WTC11 (cell line): ENCODE measurements at places on chromosomes 3 and 15. TPM values are rescaled to one million over a fixed set of nuclear protein-coding genes. Genes with fewer than 3 reads are reported as not detected.
A peak's percentile ranks its signal among the peaks of the same experiment; 100 is the strongest.

Gene COX17
- total RNA-seq: 49.7 to 56.0 TPM (median 50.3 TPM) in 3 replicates

Gene CNTN3
- total RNA-seq: 0.14 to 0.17 TPM (median 0.14 TPM) in 3 replicates

DNA sequence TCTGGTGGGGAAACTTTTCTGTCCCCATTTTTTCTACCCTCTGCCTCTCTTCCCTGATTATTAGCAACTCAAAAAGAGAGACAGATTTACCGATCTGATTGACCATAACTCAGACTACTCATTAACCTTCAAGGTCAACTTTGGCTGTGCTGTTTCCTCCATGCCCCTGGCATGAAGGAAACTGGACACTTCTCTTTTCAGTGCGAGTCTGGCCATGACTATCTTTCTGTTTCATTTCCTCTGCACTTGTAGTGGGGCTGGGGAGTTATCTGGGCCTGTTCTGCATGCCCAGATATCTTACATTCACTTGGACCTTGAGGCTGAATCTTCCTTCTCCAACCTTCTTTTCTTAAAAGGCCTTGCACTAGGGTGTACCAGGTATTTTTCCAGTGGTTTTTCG lies 76.9 kb upstream of the SLCO2A1 start:
- H3K27me3 ChIP-seq: peaks cover 11% of the 10 kb centered on the region; the same call in 1 of the 2 replicates
- DNase-seq: no peak
- no peak overlapping the region for H3K4me3 ChIP-seq
- H3K27ac ChIP-seq: no peak overlapping the region
- H3K4me1 ChIP-seq: peaks cover 9% of the 10 kb centered on the region; the same call in 1 of the 2 replicates

Gene ZNF774
- 2.6 to 3.6 TPM (median 2.9 TPM) in 3 replicates for total RNA-seq

DNA sequence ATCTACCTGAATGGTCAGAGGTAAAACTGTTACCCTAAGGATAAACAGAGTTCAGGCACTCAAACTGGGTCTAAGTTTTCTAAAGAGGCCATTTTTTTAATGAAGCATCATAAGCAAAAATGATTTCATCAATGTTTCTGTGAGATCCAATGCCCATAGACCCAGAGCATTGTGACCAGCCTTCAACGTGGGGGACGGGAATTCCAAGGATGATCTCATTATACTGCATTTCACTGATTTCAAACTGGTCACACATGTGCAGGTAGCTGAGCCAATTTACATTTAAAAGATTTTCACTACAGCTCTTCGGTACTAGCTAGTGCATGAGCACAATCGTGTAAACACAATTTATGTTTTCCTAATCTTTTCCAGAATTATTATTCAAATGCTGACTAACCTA lies 472.9 kb downstream of the DIPK2A start:
- H3K27ac ChIP-seq: no peak overlapping the region
- no peaks in the 10 kb centered on the region for H3K36me3 ChIP-seq
- no peak for DNase-seq
- no peak overlapping the region for H3K4me3 ChIP-seq
- peaks cover 2% of the 10 kb centered on the region; the same call in 1 of the 2 replicates for H3K4me1 ChIP-seq

GRCh38 chr3:147297761-147298350 lies 108.5 kb downstream of the ZIC4 start:
- no peak for DNase-seq
- H3K27me3 ChIP-seq: no peaks in the 10 kb centered on the region
- no peak overlapping the region for H3K4me3 ChIP-seq
- no peaks in the 10 kb centered on the region for H3K36me3 ChIP-seq

GRCh38 chr15:65752151-65752700 lies 39.9 kb downstream of the DENND4A start:
- no peaks in the 10 kb centered on the region for H3K27me3 ChIP-seq
- no peak overlapping the region for H3K27ac ChIP-seq
- no peak for DNase-seq
- H3K36me3 ChIP-seq: no peaks in the 10 kb centered on the region
- no peaks in the 10 kb centered on the region for H3K4me1 ChIP-seq
- H3K4me3 ChIP-seq: no peak overlapping the region

- no peak for DNase-seq
- no peak overlapping the region for H3K4me3 ChIP-seq
- no peak overlapping the region for H3K27ac ChIP-seq
- H3K36me3 ChIP-seq: peaks cover 30% of the 10 kb centered on the region
- H3K27me3 ChIP-seq: peaks cover 11% of the 10 kb centered on the region; the same call in 1 of the 2 replicates
These were observed 44.8 kb downstream of the ANP32A start for GRCh38 chr15:68775671-68776476.

DNA sequence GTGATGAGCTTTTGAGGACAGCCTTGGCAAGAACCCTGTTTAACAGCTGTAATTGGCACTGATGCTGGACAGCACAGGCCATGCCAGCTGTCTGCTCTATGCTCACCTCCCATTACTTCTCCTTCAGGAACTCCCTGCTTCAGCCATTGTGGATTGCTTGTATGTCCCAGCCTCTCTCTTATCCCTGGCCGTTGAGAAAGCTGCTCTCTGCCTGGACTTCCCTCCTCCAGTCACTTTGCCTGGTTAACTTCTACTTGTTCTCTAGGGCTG lies 444.5 kb downstream of the EPHB1 start:
- no peaks in the 10 kb centered on the region for H3K27me3 ChIP-seq
- no peak for DNase-seq
- H3K27ac ChIP-seq: no peak overlapping the region
- peaks cover 6% of the 10 kb centered on the region for H3K36me3 ChIP-seq
- H3K4me1 ChIP-seq: peaks cover 29% of the 10 kb centered on the region

DNA sequence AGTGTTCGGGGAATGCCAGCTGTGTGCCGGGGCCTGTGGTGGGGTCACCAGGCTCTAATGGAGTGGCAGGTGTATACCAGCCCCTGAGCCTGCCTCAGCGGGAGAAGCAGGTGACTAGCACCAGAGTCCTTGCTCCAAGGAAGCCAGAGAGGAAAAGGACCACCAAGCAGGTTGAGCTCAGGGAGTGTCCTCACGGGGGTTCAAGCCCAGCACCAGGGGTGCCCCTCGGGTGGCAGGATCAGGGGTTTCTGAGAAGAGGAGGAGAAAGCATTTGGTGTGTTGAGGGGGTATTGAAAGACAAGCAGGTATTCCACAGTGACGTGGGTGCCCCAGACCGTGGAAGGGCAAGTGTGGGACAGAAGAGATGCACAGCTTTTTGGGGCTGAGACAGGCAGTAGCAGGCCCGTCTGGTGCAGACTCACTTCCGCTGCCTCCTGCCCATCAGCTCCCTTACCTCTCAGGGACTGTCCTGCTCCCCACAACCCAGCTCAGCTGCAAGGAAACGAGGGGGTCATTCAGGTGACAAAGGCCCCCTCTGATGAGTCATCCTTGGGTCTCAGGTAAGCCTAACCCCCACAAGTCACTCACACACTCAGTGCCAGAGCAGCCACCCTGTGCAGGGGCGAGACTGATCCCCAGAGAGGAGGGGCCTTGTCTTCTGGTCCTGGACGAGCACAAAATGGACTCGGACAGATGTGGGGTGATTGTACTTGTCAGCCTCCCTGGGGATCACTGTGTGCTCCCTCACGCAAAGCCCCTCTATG lies 21.4 kb upstream of the POC1A start:
- H3K27me3 ChIP-seq: peaks cover 2% of the 10 kb centered on the region; the same call in 1 of the 2 replicates
- H3K4me1 ChIP-seq: peaks cover 11% of the 10 kb centered on the region; the same call in 1 of the 2 replicates

DNA sequence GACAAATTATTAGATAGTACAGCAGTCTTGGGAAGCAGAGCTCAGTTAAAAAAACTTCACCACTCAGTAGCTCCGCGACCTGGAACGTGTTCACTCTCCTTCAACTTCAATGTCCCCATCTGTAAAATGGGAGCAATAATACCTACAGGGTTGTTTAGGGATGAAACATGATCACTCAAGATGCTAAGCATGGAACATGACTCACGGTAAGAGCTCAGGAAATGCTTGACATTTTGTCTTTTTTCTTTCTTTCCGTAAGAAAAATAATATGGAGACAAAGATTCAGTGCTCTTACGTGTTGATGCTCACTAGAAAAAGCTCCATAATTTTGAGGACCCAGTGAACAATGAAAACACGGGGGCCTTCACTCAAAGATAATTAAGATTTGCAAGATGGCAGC lies 606.7 kb upstream of the MDFIC2 start:
- no peaks in the 10 kb centered on the region; the same call in 1 of the 2 replicates for H3K27me3 ChIP-seq
- H3K36me3 ChIP-seq: 0 out of 2 replicates have a peak, but pooled peaks cover 7% of the 10 kb centered on the region
- no peak overlapping the region for H3K4me3 ChIP-seq

GRCh38 chr3:192042116-192042515 lies 581.2 kb downstream of the PYDC2 start:
- H3K4me3 ChIP-seq: no peak overlapping the region
- DNase-seq: no peak
- H3K36me3 ChIP-seq: no peaks in the 10 kb centered on the region
- H3K27ac ChIP-seq: no peak overlapping the region
- H3K4me1 ChIP-seq: peaks cover 17% of the 10 kb centered on the region

Gene CYP8B1
- 0.13 to 0.18 TPM (median 0.16 TPM) in 3 replicates for total RNA-seq

Gene ALPK3
- total RNA-seq: 16.5 to 23.0 TPM (median 20.9 TPM) in 3 replicates

Gene SLC12A8
- total RNA-seq: 7.5 to 10.3 TPM (median 9.1 TPM) in 3 replicates

Gene EDEM1
- total RNA-seq: 18.0 to 22.4 TPM (median 18.0 TPM) in 3 replicates

GRCh38 chr15:83207660-83208366 lies at the start of gene HDGFL3:
Gene HDGFL3, minus strand, starts transcription at chr15:83207823. Its CDS starts 409 bp downstream, at chr15:83207414.
- H3K27ac ChIP-seq: peak within 1 kb of the TSS; percentile 96
- H3K36me3 ChIP-seq: peaks cover 2% of the 10 kb centered on the region; the same call in 1 of the 2 replicates
- H3K4me3 ChIP-seq: peak within 1 kb of the TSS; percentile 95
- H3K4me1 ChIP-seq: peaks cover 31% of the 10 kb centered on the region
- no peaks in the 10 kb centered on the region for H3K27me3 ChIP-seq
- DNase-seq: peak; percentile 60

Gene TERC
- 34.3 to 57.1 TPM (median 48.5 TPM) in 3 replicates for total RNA-seq

Gene ECE2
- 0.46 to 1.2 TPM (median 0.64 TPM) in 3 replicates for total RNA-seq

DNA sequence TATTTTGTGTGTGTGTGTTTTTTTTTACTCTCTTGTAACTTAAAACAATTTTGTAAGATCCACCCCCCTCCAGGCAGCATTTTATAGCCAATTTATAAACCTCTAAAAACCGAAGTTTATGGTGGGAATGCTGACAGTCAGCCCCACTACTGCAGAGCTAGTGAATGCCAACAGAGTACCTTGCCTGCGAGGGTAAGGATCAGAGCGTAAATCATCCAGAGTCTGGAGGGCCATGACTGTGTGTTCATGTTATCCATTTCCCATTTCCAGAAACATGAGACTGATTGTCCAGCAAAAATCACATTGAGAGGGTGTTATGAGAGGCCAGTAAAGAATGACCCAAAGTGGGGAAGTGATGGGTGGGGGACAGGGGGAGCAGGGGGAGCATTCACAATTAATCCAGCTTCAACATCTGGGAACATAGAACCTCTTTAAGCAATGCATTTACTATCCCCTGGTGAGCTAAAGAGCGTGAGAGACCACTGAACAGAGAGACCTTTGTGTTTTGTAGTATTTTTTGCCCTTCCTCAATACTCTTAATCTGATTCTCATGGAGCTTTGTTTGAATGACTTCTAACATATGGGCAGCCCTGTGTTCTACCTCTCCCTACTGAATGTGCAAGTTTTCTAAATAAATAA lies 464.5 kb downstream of the RBMS3 start:
- no peaks in the 10 kb centered on the region; the same call in 1 of the 2 replicates for H3K27me3 ChIP-seq
- H3K27ac ChIP-seq: no peak overlapping the region
- no peak for DNase-seq
- no peak overlapping the region for H3K4me3 ChIP-seq

DNA sequence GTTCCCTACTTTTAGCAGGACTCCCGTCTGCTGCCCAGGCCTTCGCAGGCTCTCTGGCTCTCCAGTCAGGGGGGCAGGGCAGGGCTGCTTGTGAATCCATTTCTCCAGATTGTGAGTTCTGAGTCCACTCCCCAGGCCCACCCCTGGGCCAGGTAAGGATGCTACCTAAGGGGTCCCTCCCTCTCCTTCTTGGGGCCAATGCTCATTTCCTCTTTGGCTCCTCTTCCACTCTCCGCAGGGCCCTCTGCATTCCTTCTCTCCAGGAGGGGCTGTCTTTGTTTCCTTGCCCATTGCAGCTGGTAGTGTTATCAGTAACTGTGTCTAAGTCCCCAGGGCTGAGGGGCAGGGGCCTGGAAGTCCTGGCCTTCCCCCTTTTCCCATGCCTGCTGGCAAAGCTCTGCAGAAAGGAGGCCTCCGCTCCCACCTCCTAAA lies 13.0 kb upstream of the CACNA2D2 start:
- H3K4me1 ChIP-seq: peaks cover 63% of the 10 kb centered on the region
- peak; percentile 51 for DNase-seq
- H3K36me3 ChIP-seq: no peaks in the 10 kb centered on the region
- H3K27me3 ChIP-seq: peaks cover 10% of the 10 kb centered on the region
- peak overlapping the region; percentile 87; the same call in 1 of the 2 replicates for H3K27ac ChIP-seq

DNA sequence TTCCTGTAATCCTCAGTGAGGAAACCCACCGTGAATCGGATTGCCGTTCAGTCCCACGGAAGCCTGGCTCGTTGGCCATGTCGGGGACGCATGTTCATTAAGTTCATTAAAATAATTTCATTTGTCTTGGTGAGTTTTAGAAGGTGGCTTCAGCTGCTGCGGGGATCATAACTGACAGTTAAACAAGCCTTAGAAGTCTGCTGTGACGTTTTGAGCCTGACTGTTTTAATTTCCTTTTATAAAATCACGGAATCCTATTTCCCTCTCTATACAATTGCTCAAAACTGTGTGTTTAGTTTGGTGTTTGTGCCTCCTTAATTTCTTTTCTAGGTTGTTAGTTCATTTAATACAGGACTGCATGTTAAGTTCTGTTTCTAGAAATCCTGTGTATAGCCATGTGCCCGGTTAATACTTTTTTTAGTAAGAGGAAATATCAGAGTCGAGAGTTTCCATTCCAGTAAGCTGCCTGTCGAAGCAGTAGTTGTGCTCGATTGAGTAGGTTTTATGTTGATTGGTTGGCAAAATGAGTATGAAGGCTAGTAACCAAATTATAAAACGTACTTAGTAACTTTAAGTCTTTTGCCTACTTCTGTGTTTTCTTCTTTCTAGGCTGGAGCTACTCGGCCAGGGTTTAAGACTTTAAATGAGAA lies 705 bp downstream of the NIPA2 start:
- DNase-seq: no peak
- peaks cover 19% of the 10 kb centered on the region for H3K36me3 ChIP-seq
- H3K27ac ChIP-seq: peak overlapping the region; percentile 93
